ENCODE measurements at places on chromosomes 3 and 15. TPM values are rescaled to one million over a fixed set of nuclear protein-coding genes. Genes with fewer than 3 reads are reported as not detected.

The ZBTB47 gene
- 13.0 TPM for total RNA-seq

The KBTBD13 gene
- total RNA-seq: not detected

The XCR1 gene
- total RNA-seq: not detected

The GOLGA8S gene
- total RNA-seq: not detected

The TM4SF1 gene
- 543 TPM for total RNA-seq

The EFCC1 gene
- total RNA-seq: not detected

The CORO2B gene
- total RNA-seq: 12.3 TPM

The ADAMTS7 gene
- 0.23 TPM for total RNA-seq

The TTC21A gene
- total RNA-seq: 0.69 TPM

The CRABP1 gene
- total RNA-seq: not detected

The RFT1 gene
- total RNA-seq: 35.0 TPM

GRCh38 chr15:90074916-90075315 lies 27.4 kb downstream of the IDH2 start:
- DNase-seq: no peak

DNA sequence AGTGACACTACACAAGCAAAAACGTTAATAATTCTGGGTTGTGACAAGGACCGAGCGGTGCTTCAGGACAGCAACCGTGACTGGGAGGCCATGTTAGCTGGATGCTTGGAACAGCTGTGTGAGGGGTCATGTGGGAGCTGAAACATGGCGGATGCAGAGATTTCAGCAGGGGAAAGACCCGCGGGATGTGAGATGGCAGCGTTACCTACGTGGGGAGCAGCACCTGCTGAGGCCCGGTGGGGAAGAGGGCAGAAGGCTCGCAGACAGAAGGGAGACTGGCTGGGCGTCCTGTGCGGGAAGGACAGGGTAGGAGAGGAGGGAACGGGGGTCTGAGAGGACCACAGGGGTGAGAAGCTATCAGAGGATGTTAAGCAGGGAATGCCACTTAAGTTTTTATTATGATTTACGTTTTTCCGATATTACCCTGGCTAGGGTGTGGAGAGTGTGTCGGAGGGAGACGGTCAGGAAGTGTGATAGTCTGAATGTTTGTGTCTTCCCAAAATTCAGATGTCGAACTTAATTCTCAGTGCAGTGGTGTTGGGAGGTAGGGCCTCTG lies 228.8 kb upstream of the LYSMD4 start:
- DNase-seq: no peak

DNA sequence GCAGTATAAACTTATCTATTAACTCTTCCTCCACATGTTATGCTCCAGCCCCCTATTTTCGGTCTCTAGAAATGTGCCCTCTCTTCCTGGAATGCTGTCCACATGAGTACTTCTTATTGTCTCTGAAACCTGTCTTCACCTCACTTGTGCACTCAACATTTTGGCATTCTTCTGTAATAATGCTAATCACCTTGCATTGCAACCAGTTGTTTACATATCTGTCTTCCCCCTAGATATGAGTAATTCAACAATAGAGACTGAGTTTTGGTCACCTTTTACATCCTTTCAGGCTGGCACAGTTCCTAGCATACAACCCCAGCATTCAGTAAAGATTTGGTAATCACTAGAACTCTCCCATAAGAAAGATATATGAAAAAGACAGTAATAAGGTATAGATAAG lies 17.2 kb downstream of the CCDC80 start:
- no peak for DNase-seq

GRCh38 chr3:65604863-65605526 lies 433.7 kb downstream of the MAGI1 start:
- peak; percentile 21 for DNase-seq

DNA sequence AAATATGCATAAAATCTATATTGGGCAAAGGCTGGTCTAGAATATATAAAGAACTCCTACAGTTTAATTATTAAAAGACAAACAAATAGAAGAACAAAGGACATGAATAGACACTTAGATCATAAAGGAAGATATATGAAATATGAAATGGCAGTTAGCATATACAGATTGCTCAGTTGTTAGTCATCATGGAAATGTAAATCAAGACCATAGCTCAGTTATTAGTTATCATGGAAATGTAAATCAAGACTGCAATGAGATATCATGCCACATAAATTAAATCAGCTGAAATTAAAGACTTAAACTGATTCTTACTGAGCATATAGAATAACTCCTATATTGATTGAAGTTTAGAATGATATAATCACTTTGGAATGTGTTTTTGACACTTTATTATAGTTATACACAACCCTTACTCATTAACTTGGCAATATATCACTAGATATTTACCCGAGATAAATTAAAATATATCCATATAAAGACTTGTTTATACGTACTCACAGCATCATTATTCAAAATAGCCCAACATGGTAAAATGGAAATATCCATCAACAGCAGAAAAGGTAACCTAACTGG lies 45.2 kb upstream of the GOLGA8B start:
- no peak for DNase-seq

DNA sequence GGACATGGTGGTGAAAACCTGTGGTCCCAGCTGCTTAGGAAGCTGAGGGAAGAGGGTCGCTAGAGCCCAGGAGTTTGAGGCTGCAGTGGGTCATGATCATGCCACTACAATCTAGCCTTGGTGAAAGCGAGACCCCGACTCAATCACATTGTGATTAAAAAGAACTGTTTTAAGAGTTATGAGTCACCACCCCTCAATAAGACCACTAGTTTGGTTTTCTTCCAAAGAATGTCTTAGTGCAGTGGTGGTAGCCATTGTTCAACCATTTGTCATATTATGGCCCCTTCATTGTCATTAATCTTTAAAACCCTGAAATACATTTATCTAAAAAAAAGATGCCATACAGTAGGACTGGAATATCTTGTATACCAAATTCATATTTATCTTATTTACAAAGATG lies 48.8 kb downstream of the BLM start:
- peak; percentile 31 for DNase-seq

DNA sequence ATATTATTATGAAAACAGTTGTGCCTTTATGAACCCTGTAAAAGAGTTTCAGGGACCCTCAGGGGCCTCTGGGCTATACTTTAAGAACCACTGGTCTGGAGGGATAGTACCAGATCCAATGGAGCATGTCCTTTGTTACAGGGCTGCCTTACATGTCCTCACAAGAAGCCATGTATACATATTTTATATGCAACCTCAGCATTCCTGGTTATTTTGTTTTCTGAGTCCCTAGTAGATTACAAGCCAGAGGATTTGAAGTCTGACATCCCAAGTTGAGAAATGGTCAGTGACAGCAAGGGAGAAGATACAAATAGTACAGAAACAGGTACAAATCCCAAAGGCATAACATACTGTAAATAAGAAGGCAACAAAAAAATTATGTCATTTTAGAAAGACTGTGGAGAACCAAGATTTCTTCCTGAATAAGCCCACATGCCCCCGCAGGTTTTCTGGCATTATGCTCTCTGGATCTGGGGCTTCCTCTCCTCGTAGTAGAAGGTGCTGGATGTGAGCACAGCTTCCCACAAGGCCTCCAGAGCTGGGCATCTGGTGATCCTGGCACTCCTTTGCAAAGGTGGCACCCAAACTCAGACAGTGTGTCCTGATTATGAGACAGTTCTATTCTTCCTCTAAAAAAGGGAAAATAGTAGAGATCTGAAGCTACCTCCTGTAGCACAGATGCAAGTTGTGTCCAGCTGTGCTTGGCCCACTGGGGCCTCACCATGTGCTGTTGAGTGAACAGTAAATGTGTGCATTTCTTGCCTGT lies 114.0 kb downstream of the NR1D2 start:
- DNase-seq: no peak

- DNase-seq: no peak
Observed at GRCh38 chr3:28700728-28701127, 352.1 kb upstream of the AZI2 start.

GRCh38 chr3:126476166-126477060 lies 722 bp upstream of the ZXDC start:
- peak; percentile 28 for DNase-seq

DNA sequence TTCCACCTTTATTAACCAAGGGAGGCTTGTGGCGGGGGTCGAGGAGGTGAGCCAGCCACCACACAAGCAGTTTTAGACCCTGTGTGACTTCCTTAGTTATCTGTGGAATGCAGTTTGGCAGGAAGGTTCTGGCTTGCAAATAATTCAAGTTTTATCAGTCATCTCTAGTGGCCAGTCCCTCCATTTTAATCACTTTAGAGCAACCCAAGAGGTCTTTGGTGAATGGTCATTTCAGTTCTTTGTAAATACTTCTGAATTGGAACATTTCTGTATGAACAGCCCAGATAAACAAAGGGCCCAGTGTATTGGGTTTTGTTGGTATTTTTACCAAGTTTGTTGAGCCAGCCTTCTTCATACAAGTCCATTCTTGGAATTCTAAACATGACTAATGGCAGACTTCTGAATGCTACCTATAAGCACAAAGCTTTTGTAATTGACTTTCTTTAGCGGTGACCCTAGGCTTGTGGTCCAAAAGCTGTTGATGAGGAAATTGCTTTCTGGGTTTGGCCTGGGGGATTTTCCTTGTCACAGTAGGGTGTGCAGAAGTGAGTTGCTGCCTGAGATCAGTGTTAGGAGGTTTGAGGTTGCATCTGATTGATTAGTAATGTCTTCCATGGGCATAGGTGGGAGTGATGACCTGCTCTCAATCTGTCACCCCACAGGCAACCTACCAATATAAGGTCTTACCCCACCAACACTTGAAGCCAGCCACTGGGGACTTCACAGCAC lies 193.3 kb upstream of the TOPAZ1 start:
- peak; percentile 40 for DNase-seq

GRCh38 chr3:38210141-38210757 lies 44.9 kb downstream of the OXSR1 start:
- DNase-seq: no peak

- DNase-seq: no peak
Observed at GRCh38 chr3:129087138-129087702, 26.6 kb downstream of the GP9 start.

- DNase-seq: no peak
Observed at GRCh38 chr3:158520433-158520832, 50.6 kb upstream of the MLF1 start.

- no peak for DNase-seq
Observed at GRCh38 chr3:115293321-115293720, 146.2 kb upstream of the ZBTB20 start.

- DNase-seq: no peak
Observed at GRCh38 chr15:66236806-66237375, 16.7 kb downstream of the MEGF11 start.

DNA sequence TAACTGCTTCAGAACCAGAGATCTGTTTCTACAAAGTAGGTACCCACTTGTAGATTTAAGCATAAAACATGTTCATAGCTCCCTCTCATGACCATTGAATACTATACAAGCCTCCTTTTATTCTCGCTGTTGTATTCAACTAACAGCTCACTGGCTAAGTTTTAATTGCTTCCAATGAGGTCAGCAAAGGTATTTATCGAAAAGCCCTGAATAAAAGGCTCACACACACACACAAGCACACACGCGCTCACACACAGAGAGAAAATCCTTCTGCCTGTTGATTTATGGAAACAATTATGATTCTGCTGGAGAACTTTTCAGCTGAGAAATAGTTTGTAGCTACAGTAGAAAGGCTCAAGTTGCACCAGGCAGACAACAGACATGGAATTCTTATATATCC lies at the start of gene FGF7:
FGF7 (plus strand) TSS at position 222 of the 400 bp plus-strand sequence. CDS start 1,056 bp downstream, outside the sequence.
- DNase-seq: no peak

- no peak for DNase-seq
Observed at GRCh38 chr15:67194171-67195114, 60.0 kb downstream of the AAGAB start.

DNA sequence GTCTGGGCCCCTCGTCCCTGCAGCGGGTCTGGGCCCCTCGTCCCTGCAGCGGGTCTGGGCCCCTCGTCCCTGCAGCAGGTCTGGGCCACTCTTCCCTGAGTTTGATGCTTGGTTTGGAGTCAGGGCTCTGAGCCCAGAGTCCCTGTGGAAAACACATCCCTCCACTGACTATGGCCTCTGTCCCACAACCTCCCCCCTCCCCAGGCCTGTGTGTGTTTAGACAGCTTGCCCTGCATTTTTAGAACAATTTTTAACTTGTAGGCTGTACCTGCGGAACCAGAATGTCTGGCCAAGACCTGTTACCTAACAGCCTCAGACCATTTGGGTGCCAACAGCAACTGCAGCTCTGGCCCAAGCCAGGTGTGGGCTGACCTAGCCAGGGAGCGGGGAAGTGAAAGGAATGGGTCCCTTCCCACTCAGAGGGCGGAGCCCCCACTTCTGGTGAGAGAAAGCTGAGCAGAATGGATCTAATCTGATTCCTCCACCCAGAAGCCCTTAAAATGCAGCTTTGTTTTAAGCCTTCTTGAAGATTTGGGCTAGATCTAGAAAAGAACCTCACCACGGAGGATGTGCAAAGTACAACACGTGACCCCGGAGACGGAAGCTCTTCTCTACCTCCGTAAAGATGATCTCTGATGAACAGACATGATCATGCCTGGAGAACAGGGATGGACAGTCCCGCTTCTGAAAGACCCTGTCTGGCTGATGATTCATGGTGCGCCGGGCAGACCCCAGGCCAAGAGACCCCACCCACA lies 60.5 kb upstream of the TFRC start:
- no peak for DNase-seq

- DNase-seq: peak; percentile 16
Observed at GRCh38 chr3:151047636-151048035, 37.8 kb upstream of the MED12L start.

All from HT1080 (cell line).